ENCODE measurements at places on chromosomes 7 and 10.
A peak's percentile ranks its signal among the peaks of the same experiment; 100 is the strongest.

- peak; percentile 24 for DNase-seq
Observed at GRCh38 chr7:129781928-129782817, 170.6 kb downstream of the UBE2H start.

DNA sequence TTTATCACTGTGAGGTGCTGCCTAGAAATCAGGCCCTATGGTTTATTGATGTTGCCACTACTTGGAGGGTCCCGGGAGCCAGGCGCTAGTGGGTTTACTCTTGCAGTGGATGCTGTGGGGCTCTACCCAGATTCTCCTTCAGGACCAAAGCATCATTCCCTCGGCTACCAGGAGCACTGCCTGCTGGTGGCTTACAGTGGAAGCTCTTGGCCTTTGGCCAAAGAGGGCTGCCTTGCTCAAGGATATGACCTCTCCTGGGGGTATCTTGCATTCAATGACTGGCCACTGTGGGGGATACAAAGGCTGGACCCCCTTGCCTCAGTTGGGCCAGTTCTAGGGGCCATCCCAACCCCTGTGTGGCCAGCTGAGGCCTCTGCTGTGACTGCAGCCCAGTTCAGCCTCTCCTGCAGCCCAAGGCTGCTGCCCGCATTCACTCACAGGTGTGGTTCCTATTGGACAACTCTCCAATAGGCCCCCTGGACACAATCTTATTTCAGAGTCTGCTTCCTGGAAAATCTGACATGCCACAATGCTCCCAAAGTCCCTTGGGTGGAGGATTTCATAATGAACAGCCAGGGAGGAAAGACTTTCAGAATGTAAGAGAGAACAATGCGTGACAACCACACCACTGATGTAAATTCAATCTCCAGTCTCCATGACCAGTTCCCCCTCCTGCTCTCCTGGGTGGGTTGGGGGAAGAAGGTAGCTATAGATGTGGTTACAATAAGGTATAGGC is 196.3 kb downstream of the SNX10 start:
- no peak for DNase-seq

- peak; percentile 67 for DNase-seq
Observed at GRCh38 chr7:99579956-99580777, 17.9 kb upstream of the TMEM225B start.

DNA sequence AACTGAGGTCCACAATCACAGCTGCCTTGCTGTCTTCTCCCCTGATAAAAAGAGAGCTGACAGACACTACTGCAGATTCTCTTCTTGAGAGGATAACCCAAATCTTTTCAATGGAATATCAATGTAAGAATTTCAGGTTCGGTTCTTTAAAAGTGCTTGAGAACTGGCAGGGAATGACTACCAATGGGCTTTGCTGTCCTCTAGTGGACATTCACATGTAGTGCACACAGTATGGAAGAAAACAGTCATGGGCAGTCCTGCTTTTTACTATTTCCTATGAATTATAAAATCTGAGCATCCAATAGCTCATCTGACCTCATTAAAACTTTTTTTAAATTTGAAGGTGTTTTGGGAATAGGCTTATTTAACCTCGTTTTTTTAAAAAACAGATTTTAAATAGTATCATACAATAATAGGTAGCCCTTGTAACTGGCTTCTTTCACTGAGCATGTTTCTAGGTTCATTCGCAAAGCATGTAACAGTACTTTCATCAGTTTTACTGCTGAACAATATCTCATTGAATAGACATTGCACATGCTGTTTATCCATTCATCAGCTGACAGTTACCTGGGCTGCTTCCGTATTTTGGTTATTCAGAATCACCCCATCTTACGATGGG is 18.3 kb downstream of the FZD9 start:
- peak; percentile 55 for DNase-seq

DNA sequence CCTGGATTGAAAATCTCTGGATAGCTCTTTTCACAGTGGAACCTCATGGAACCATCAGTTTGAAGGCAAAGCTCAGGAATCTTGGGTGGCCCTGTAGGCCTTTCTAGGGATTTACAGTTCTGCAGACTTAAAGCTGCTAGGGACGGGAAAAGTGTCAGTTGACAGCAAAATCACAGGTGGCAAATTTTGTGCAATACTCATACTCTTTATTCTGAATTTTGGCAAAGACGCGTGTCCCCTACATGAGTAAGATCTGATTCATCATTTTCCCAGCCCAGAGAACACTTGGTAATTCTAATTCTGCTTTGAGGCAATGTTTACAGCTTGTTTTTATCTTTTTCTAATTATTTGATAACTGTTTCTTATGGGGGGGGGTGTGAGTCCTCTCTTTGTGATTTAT is 3.6 kb downstream of the LRRC17 start:
- no peak for DNase-seq

- DNase-seq: no peak
Observed at GRCh38 chr10:127154831-127155620, 41.4 kb downstream of the INSYN2A start.

DNA sequence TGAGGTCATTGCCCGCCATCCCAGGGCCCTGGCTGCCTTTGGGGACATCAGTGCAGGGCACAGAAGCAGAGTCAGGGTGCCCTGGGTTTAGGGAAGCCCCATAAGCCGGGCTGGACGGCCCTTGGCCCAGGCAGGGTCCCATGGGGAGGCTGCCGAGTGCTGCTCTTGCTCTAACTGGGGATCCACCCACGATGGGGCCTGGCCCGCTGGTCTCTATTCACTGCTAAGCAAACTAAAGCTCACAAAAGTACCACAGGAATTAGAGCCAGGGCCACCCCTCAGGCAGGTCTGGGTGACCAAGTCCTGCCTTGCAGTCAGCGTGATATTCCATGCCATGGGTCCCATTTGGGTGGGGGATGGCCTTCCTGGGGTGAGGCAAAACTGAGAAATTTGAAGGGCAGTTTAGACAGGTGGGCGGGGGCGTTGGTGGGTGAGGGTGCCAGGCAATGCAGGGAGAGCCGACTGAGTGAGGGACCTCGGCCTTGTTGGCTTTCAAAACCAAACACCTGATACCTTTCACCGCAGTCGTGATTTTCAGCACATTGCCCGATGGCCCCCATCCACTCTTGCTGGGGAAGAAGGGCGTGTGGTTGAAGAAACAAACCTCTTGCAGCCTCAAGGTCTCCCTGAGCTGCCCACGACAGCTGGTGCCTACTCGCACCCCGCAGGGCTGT is 92.8 kb upstream of the PPIF start:
- no peak for DNase-seq

- no peak for DNase-seq
Observed at GRCh38 chr7:26584987-26585665, 279.3 kb downstream of the SKAP2 start.

GRCh38 chr10:99827936-99828335 is 45.5 kb downstream of the ABCC2 start:
- DNase-seq: no peak

DNA sequence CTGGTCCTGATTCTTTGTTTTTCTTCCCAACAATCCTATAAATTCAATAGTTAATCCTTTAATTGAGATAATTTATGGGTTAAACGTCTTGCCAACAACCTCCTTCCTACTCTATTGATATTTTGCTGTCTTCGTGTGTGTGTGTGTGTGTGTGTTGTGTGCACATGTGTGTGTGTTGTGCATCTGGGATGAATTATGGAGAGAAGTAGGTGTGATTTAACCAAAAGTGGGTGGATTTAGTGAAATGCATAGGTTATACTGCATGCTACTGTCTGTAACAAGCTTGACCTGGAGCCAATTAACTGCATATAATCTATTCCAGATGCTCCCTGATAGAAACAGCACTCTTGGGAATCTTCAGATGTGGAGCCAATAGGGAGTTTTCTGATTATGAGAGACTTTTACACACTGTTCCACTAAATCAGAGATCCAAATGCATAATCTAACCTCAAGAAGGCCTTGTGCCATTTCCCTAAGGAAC is 61.2 kb downstream of the SEMA3D start:
- no peak for DNase-seq

DNA sequence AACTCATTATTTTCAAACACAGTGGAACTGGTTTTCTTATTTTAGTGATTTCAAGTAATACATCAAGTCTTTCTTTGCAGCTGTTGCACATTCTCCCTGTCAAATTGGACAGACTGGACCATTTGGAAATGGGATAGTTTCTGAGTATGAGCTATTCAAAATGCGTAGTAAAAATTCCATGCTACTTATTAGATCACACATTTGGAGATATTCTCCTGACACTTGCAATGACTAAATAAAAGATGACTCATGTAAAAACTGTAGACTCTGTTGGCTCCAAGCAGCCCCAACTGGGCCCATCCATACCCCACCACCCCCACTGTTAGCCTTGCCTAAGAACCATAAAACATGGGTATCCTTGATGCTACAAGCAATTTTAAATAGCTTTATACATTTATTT is 25.9 kb upstream of the BICC1 start:
- no peak for DNase-seq

- no peak for DNase-seq
Observed at GRCh38 chr7:140525743-140526142, 46.4 kb upstream of the MKRN1 start.

DNA sequence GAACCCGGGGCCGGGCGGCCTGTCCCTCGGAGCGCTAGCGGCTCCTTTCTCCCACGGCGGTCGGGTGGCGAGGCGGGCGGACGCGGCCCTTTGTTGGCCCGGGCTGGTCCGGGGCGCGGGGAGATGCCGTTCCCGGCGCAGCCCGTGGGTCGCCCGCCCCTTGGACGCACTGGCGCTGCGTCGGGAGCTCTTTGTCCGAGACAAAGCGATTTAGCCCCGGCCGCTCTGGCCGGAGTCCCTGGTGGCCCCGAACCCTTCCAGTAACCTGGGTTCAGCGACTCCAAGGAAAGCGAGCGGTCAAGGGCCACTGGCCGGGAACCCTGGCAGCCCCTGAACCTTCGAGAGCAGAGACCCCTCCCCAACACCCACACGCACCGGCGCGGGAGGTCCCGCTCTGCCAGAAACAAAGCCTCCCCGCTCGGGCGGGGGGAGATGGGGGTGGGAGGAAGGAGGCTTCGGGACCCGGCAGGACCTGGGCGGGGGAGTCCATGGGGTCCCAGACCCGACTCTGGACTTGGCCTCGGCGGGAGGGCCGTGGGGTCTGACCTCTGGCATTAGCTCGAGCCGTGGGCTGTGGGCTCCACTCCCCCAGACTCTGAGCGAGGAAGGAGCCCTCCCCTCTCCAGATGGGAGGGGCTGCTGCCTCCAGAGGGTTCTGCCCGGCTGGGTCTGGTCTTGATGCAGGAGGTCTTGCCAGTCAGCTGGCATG is 836 bp downstream of the DPYSL4 start:
- no peak for DNase-seq

DNA sequence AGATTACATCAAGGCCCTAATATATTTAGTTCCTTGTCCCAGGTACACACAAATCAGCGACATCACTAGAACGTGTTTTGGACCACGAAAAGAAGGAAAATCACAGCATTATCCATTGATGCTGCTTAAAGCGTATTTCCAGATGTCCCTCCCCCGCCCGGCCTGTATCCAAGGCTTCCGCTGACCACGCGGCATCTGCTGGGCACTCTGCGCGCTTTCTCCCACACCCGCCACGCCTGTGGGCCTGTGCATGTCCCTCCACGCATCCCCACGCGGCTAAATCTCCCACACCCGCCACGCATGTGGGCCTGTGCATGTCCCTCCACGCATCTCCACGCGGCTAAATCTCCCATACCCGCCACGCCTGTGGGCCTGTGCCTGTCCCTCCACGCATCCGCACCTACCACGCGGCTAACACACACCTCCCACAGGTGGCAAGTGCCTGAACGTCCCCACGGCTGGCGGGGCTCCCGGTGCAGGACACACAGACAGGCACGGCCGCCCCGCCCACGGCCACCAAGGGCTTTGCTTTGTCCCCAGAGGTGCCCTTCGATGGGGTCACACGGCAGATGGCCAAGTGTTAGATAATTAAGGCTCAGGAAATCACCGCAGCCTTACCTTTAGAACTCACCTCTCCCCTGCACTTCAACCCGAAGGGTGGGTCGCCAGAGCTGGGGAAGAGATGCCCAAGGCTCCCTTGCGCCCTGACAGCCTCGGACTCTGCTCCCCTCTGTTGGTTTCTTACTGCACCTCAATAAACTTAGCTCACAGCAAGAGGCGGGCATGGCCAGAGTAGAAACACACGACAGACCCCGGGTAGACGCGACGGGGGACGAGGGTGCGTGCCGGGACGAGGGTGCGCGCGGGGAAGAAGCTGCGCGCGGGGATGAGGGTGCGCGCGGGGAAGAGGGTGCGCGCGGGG is 49.5 kb downstream of the DIP2C start:
- no peak for DNase-seq

GRCh38 chr10:80518807-80519360 is 18.8 kb upstream of the SH2D4B start:
- no peak for DNase-seq

DNA sequence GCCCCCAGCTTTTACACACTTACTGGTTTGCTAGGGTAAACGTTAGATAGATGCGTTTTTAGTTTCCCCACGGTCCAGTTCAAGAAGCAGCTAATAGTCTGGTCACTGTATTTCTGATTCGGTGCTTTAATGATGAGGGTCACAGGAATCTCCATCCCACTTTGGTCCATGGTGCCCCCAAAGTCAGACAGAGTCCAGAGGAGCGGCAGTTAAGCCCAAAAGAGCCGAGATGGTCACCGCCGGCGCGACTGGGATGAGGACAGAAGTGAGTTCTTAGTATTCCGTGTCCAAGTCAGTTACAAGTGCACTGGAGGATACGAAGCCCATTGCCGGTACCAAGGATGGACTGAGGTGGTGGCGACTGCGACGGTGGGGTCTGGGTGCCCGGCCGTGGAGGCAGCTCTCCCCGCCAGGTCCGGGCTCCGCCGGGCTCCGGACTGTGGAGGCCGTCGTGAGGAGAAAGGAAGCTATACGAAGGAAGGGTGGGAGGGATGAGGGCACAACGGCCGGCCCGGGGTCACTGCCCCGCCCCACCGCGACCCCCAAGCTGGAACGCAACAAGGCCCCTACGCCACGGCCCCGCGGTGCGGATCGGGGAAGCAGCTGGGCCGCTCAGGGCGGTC is 663 bp downstream of the HERPUD2 start:
- DNase-seq: no peak

- DNase-seq: no peak
Observed at GRCh38 chr10:98921316-98921715, 314.3 kb downstream of the HPSE2 start.

Data from NCI-H1105 treated with DMSO at 0.1 percent for 48 hours (cell line).